Cortex of kidney (tissue), 1 donor: ENCODE measurements at places on chromosomes 12 and 14.

DNA sequence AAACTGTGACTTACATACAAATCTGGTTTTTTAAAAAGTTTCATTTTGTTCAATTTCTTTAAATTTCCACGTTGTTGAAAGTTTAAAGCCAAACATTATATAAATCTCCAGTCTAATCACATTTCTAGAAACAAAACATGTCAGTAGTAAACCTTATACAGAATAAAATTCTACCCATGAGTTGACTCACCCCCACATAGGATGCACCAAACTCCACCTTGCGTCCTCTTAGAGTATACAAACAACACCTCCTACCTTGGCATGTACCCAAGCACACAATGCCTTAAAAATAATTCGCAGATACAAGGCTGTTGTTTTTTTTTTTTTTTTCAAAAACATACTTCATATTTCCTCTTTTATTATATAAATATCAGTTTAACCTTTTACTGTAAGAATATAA lies 3.3 kb downstream of the FBXL14 start:
- DNase-seq: no peak

- no peak for DNase-seq
These were observed 7.8 kb upstream of the PHC1 start for GRCh38 chr12:8906266-8907180.

DNA sequence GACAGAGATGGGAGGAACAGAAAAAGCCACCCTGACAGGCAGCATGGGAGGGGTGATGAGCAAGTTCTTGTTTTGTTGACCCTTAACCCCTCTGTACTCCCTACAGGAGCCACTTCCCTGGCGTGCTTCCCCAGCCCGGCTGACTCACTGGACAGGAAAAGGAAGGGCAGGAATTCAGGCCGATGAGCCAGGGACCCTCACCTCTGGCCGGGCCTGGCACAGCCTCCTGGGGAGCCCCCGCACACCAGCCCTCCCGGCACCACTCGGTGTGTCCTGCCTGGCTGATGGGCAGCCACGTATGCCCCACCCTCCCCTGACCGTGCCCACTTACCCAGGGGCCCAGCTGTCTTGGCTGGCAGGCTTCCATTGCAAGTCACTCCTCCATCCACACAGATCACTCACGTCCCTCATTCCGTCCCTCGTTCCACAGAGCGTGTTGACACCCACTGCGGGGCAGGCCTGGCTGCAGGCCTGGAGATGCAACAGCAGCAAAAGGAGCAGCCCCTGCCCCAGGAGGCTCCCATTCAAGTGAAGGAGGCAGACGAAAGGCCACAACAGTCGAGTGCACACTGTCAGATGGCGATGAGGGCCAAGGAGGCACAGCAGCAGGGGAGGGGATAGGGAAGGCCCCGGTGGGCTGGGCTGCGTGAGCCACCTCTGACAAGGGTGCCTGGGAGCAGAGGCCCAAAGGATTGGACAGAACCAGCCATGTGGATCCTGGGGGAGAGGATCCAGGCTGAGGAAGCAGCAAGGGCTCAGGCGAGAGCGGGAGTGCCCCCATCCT lies 19.7 kb upstream of the CD9 start:
- DNase-seq: no peak

DNA sequence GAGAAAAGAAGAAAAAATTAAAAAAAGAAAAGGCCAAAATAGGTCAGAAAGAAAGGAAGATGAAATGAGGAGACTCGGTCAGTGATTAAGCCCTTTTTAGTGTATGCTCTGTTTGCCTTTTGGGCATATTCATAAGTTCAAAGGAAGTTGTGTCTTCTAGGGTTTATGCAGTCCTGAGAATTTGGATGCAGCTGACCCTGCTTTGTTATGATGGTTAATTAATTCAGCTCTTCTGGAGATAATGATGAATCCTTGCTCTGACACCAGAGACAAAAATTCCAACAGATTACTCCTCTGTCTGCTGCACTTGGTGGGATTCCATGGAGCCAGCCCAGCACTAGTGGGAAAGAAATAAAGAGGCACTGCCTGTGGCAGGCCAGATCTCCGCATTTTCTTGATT lies 4.5 kb upstream of the SLC7A8 start:
- no peak for DNase-seq

- DNase-seq: no peak
These were observed 330.0 kb downstream of the SYT1 start for GRCh38 chr12:79194595-79194994.

GRCh38 chr14:53306267-53306721 lies 153.2 kb upstream of the DDHD1 start:
- DNase-seq: no peak

- DNase-seq: no peak
These were observed 10.7 kb downstream of the SCARB1 start for GRCh38 chr12:124852911-124853427.

DNA sequence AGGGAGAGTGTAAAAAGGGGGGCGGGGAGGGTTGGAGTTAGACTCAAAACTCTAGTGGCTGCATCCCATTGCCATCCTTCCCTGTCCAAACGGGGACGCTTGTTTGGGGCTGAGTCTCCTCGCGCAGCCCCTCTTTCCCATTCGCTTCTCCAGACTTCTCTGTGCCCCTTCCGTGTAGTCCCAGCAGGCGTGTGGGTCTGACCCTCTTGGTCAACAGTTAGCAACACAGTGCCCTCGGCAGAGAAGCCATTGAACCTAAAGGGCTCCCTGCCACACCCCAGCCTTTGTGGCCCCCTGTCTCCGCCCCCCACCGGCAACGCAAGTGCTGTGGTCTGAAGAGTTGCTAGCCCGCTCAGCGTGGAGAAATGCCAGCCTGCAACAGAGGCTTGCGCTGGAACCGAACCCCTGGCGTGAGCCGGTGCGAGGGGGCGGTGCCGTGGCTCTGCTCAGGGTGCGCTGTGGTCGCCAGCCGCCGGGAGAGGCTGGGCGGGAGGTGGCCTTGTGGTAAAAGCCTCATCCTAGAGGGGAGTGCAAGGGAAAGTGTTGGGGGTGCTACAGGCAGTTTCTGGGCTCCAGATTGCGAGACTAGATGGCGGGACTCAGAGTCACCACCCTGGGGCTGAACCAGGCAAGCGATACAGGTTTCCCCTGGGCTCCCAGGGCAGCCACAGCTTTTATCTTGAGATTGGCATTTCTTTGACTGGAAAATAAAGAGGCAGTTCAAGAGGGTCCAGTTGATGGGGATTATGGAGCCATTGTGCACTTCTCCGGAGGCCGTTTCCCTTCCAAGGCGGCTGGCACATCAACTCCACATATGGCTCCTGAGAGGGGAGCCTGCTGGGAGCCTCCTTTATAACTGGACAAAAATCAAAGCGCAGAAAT lies 2.1 kb downstream of the PLXNC1 start:
- DNase-seq: no peak

DNA sequence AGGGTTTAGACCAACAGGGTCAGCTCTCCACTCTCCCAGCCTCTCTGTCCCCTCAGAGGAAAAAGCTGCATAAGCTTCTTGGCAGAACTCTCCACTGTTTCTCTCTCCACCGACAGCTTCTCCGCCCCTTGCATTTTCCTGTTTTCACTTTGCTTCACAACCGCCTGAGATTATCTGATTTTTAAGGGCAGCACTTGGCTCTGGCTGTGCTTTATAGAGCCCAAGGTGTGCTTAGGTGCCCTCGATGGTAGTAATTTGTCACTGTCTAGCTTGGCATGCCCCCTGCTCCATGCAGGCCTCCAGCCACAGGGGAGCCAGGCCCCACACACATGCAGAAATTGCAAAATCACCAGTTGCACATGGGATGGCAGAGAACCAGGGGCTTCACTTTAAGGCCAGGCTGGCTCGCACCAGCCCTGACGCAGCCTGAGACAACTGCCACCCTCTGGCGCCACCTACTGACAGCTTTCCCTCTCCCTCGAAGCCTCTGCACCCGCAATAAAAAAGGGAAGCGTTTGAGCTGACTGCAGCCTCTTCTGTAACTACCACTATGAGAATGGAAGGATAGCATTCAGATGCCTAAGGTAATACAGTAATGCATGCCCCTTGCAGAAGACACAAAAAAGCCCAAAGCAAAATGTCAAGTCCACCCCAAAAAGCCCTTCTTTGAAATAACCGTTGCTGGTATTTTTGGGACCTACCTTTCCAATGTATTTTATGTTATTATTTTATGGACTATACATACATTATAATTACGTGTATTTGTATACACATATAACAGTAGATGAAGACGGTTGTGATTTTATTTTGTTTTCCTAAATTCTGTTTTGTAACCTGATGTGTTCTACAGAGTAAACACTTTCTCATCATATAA lies 32.0 kb upstream of the RIMBP2 start:
- DNase-seq: no peak

DNA sequence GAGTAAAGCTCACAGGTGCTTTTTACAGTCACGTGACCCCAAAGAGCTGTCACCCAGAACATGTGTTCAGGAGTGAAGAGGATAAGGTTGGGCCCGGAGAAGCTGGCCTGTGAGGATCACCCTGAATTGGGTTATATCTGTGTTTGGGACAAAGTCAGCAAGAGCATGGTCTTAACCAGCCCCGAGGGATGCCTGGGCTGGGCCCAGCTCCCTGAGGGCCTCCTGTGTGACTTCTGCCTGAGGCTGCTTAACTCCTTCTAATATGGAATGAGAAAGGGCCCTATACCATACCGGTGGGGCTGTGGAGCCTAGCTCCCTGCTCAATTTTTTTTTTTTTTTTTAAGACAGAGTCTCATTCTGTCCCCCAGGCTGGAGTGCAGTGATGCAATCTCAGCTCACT lies 2.5 kb downstream of the CDCA4 start:
- no peak for DNase-seq

DNA sequence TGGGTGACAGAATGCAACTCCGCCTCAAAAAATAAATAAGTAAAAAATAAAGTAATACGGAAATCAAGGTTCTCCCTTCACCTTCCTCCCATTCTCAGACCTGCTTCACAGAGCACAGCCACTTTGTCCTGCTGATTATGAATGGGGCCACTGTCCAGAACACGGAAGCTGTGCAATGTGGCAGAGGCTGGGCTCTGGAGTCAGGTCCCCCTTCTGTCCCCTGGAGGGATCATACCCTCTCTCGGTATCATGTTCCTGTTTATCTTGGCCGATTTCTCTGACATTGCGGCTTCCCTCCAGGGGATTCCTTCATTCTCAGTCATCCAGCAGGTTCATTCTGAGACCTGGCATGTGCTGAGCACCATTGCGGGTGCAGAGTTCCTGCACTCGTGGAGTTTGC lies 11.3 kb downstream of the PPP2R5C start:
- no peak for DNase-seq

DNA sequence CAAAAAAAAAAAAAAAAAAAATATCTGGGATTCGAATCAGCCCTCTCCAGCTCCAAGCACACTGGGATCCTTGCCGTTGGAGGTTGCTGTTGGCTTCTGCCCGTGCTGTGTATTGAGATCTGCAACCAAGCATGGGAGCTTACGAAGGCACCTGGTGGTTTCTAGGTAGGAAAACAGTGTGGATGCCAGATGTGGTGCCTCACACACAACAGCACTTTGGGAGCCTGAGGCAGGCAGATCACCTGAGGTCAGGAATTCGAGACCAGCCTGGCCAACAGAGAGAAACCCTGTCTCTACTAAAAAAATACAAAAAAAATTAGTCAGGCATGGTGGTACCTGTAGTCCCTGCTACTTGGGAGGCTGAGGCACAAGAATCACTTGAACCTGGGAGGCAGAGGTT lies 47.4 kb downstream of the ATF7 start:
- no peak for DNase-seq

- no peak for DNase-seq
These were observed 30.3 kb upstream of the ADIPOR2 start for GRCh38 chr12:1660304-1661187.

- no peak for DNase-seq
These were observed 762 bp downstream of the PPP2R5E start for GRCh38 chr14:63542231-63542999.

DNA sequence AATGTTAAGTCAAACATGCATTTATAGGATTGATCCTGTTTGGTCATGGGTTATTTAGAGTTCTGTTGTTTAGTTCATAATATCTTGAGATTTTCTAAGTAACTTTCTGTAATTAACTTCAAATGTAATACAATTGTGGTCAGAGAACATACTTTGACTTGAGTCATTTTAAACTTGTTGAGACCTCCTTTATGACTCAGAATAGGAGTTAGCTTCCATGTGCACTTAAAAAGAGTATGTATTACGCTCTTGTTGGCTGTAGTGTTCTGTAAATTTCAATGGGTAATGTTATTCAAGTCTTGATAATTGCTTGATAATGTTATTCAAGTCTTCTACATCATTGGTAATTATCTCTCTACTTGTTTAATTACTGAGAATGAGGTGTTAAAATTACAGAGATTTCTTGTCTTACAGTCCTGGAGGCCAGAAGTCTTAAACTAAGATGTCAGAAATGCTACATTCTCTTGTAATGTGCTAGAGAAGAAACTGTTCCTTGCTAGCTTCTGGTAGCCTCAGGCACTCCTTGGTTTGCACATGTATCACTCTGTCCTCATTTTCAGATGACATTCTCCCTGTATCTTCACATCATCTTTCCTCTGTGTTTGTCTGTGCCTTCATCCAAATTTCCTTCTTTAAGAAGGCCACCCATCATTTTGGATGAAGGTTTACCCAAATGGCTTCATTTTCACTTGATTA lies 197.3 kb downstream of the TMTC3 start:
- no peak for DNase-seq

- no peak for DNase-seq
These were observed 49.2 kb upstream of the MMP17 start for GRCh38 chr12:131779027-131779426.

- DNase-seq: no peak
These were observed 101.8 kb upstream of the EIF5 start for GRCh38 chr14:103232031-103232808.

GRCh38 chr12:130970165-130970907 lies 16.6 kb downstream of the ADGRD1 start:
- no peak for DNase-seq

DNA sequence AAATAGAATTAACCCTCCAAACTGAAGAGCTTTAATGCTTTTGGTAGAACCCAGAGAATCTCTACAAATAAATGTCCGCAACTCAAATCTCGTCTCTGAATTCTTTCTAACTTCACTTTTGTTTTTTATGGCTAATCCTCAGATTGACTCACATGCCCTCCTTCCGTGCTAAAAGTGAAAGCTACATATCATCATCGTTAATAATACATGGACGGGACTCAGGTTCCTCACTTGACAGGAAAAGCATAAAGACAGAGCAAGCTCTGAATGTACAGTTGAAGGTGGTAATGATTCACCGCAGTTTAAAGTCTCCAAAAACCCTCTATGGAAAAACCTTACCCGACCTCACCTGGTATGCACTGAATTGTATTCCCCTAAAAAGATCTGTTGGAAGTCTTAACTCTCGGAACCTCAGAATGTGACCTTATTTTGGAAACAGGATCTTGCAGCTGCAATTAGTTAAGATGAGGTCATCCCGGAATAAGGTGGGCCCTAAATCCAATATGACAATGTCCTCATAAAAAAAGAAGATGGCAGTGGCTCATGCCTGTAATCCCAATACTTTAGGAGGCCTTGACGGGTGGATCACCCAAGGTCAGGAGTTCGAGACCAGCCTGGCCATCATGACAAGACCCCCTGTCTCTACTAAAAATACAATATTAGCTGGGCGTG lies 147.4 kb upstream of the FOXN3 start:
- DNase-seq: no peak

- no peak for DNase-seq
These were observed 55.5 kb downstream of the EMP1 start for GRCh38 chr12:13252024-13252423.

- DNase-seq: no peak
These were observed 69.5 kb upstream of the DICER1 start for GRCh38 chr14:95226801-95227200.

GRCh38 chr12:14993537-14994266 lies 20.9 kb downstream of the PDE6H start:
- no peak for DNase-seq
